GM12864 (cell line): ENCODE measurements at places on chromosomes 13 and 19.

- no peak for DNase-seq
These were observed 116.5 kb downstream of the SPRY2 start for GRCh38 chr13:80224468-80224867.

DNA sequence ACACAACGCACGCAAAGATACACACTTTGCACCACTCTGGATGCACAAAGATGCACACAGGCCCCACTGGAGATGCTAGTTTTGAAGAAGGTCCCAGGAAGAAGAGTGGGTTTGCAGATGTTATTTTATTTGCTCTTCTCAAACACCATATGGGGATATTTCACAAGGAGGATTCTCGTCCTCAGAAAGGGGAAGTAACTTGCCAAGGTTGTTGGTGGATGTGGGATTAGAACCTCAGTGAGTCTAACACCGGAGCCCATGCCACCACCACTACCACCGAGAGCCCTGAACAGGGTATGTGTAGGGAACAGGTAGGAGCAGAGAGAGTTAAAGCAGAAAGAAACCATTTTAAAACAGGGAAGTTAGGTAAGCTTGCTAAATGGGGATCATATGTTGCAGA, 9.6 kb upstream of the CEACAM6 start:
- no peak for DNase-seq

DNA sequence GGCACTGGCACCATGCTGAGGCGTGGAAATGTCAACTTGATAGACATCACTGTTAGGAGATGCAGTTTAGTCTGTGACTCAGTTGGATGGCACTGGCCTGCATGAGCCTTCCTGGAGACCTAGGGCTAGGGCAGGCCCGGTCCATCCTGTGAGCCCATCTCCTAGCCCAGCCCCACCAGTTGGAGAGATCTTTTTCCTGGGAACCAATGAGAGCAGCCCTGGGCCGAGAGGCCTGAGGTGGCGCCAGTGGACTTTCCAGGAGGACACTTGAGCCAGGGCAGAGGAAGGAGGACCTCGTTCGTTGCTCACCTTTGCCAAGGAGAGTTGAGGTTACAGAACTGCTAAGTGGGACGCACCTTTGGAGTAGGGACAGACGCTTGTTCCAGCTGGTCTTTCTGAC, 100.5 kb upstream of the TEX29 start:
- no peak for DNase-seq

- no peak for DNase-seq
These were observed 552.1 kb downstream of the DCT start for GRCh38 chr13:93927431-93927830.

- DNase-seq, result no peak
These were observed 2772.2 kb downstream of the PCDH9 start for GRCh38 chr13:64457976-64458375.

DNA sequence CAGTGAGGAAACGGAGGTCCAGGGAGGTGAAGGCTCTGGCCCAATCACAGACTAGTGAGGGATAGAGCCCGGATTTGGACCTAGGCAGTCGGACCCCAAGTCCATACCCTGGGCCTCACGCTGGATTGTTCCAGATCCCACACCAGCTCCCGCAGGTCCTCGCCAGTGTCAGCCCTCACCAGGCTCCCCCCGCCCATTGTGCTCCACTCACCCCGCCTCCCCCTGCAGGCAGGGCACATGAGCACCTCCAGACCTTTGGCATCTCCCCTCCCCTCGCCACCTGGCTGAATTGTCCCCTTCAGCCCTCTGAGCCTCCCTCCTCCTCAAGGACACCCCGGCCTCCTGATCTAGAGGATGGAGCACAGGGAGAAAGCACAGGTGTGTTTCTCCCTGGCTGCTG, 152.4 kb downstream of the KATNAL1 start:
- no peak for DNase-seq

DNA sequence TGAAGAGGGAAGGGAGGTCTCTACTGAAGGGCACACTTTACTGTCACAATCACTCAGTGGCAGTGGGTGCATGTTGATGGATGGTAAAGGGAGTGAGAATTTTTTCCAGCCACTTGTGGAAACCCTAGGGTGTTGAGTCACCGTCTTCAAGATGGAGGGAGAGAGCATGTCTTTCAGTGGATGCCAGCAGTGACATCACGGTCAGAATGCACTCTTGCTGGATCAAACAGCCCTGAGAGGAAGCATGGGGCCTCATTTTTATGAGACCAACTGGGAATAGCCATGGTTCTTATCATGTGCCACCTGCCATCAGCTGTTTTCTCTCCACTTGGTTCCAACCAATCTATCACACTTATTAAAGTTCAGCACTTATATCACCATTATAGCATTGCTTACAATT, 182.5 kb downstream of the KCNRG start:
- no peak for DNase-seq

DNA sequence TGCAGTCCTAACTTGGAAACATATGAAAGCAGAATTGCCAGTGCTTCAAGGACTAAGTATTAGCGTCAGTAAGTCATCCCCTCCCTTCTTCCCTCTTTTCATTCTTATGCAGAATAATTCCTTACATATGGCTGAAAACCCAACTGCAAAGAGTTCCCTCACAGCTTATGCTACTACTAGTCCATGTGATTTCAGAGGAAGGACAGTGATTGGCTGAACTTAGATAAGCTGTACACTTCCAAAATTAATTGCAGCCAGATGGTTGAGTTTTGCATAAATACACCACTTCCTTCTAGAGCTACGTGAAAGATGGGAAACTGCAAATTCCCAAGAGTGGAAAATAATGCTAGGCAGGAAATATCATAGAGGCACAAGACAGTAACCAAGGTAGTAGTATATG, 730.4 kb downstream of the OLFM4 start:
- DNase-seq, result no peak

DNA sequence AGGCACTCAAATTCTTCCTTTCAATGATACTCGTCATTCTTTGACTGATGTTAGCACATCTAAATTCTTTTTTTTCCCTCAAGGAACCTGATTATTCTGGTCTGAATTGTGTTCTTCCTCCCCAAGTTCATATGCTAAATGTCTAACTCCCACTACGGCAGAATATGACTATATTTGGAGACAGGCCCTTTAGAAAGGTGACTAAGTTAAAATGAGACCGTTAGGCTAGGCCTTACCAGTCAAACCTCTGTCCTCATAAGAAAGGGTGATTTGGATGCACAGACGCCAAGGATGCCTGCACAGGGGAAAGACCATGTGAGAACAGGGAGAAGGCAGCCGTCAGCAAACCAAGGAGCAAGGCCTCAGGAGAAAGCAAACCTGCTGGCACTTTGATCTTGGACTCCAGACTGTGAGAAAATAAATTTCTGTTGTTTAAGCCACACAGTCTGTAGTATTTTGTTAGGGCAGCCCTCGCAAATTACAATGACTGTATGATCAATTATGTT, 13.1 kb upstream of the FOXO1 start:
- DNase-seq, result no peak

DNA sequence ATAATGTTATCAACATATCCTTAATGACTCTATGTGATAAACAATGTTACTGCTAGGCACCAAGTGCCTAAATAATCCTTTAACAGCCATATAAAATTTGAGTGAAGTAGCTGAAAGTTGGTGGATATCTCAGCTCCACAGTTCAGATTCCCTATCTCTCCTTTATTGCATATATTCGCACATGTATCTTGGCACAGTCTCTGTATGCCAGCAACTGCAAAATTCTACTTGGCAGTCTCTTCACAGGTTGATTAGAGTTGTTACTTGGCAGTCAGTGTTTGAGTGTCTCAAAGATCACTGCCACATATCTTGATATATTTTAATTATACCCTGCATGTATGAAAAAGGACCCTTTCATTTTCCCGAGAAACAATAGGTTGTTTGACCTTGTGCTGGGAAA, 879.3 kb downstream of the OLFM4 start:
- no peak for DNase-seq
